GOT3 (cell line): ENCODE measurements at places on chromosomes 11 and 22.

GRCh38 chr11:95831198-95831883 is 41.0 kb downstream of the CEP57 start:
- no peak for DNase-seq

DNA sequence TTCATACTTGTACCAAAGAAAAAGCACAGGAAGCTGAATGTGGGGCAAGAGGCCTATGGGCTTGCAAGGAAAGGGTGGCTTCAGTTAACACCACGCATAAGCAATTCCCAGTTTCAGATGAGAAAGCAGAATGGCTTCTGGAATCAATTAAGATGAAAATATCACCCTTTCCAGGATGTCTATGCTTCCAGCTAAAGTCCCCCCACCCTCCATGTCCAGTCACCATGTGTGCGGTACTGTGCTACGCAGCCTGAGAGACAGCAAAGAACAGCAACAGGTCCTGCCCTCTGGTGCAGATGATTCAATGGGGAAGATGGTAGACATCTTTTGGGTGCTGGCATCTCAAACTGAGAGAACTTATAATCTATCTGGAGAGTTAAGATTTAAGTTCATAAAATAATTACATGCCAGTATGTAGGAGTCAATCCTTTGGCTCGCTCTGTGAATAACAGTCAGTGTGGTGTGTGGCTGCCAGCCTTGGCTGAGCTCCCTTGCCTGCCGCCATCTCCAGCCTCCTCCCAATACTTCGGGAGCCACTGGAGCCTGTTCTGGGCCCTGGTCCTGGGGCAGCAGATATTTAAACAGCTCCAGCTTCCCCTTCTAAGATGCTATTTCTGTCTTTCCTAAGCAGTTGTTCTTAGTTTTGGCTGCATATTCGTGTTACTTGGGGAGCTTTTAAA is 44.5 kb downstream of the ME3 start:
- DNase-seq: no peak

- DNase-seq: no peak
These were observed 89.9 kb upstream of the PRDM11 start for GRCh38 chr11:45056529-45056928.

- DNase-seq: no peak
These were observed 26.6 kb downstream of the GRIA4 start for GRCh38 chr11:105636496-105636895.

DNA sequence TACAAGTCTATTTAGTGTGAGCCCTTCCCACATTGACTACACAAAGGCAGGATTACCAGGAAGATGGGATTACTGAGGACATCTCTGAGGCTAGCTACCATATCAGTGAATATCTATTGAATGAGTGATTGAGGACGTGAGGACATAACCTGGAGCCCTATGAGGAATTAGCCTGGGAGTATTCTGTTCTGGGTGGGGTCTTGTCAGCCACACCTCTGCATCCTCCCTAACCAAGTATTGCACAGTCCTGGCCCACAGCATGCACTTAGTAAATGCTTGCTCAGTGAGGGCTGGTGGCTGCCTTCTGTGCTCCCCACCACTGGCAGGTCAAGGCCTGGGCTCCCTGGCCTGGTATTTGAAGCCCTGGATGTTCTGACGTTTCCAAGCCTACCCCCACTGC is 14.8 kb downstream of the DUSP18 start:
- DNase-seq: no peak

DNA sequence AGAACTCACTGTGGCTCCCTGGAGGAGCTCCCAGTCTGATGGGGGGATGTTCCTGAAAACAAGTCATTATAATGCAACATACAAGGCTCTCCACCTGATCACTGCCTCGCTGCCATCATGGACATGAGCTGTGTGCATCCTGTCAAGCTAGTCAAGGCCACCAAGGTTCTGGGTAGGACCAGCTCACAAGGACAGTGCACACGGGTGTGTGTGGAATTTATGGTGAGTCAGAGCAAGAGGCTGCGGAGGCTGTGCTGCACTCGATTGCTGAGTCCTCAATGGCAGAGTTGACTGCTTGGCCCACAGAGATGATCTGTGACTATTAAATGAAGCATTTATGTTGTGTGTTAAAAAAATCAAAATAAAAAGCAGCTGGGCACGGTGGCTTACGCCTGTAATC is 96.6 kb downstream of the SEZ6L start:
- DNase-seq: no peak

DNA sequence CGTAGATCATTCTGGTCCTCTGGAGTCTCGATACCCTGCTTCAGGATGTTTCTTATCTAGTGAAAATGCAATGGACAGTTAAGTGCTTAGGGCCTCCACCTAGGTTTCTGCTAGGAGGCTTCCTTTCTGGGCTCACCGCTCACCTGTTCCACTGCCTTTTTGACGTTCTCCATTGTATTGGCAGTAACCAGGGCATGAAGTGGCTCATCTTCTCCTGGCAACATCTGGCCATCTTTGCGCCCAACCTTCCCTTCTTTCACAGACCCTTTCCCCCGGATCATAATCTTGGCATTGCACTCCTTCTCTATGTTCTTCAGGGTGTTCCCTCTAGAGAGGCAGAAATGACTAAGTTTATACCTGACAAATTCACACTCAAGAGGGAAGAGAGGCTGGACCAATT is 9.1 kb downstream of the SF1 start:
- DNase-seq: no peak

DNA sequence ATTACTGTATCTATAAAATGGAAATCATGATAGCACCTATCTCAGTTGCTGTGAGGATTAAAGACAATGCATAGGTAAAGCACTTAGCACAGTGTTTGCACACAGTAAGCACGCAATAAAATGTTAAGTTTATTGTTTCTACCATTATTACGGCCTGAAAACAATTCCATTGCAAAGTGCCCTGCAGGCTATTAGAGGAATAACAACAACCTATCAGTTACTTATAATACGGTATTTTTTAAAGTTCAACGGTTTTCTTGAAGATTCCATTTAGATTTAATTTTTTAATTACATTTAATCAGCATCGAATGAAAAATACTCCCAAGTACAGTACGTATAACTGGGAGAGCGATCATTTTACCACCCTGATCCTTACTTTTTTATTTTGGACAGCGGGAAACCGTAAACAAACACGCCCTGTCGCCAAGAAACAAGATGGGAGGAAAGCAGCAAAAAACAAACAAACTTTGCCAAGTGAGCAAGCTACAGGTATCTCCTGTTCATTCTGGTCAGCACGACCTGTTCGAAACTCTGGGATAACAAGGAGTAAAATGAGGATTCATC is 893 bp downstream of the SLC36A4 start:
- DNase-seq: no peak

DNA sequence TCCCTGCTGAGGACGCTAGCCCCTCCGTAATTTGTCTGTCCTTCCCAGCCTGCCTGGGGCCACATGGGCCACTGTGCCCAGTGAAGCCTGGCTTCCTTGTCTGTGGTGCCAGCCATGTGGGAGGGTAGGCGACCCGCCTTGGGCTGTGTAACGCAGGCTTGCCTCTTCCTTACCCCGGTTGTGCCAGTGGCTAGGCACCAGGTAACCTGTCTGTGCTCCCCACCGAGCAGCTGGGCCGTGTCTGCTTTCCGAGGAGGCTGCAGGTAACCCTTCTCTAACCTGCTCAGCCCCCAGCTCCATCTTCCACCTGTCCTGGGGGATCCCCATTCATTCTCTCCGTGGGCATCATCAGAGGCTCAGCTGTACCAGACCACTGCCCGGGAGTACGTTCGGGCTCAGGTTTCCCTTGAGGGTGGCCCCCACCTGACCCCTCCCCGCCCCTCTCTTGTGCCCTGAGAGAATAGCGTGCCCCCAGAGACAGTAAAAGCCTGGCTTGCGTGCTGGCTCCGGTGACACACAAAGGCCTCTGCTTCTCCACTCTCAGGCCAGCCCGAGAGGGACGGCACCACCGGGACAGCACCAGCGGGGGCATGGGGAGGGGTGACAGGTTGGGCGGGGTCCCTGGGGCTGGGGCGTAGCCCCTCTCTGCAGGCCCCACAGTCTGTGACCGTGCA is 79.1 kb downstream of the CDKN1C start:
- no peak for DNase-seq

DNA sequence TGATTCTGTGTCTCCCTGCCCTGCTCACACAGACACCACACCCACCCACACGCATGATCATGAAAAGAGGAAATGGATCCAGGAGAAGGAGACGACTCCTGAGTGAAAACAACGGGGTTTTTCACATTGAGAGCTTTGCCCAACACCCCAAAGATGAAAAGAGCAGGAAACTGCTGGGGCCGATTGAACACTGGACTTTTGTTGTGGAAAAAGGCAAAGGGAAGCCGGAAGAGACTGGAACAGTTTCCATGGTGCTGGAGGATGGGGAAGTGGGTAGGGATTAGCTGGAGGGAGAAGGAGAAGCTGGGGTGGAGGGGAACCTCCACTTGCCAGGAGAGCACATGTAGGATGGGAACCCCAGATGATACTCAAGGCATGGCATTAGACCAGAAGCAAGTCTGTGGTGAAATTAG is 5.2 kb upstream of the SLC43A3 start:
- DNase-seq: no peak

DNA sequence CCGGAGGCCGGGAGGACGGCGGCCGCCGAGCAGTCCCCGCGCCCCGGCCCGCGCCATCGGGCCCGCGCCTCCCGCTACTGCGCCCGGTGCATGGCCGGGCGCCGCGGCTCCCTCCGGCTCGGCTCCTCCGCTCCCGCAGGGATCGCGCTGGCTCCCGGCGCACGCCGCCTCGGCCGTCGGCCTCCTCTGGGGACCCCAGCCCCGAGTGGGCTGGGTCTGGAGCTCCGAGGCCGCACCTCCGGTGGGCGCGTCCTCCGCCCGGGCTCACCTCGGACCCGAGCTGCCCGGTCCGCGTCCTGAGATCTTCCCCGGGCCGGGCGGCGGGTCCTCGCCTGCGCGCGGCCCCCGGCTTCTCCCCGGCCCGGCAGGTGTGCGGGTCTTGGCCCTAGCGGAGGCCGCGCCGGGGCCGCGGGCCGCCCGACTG is 251 bp downstream of the SHISA8 start:
- DNase-seq: no peak

GRCh38 chr11:30488304-30488998 is 97.7 kb downstream of the MPPED2 start:
- DNase-seq: no peak

DNA sequence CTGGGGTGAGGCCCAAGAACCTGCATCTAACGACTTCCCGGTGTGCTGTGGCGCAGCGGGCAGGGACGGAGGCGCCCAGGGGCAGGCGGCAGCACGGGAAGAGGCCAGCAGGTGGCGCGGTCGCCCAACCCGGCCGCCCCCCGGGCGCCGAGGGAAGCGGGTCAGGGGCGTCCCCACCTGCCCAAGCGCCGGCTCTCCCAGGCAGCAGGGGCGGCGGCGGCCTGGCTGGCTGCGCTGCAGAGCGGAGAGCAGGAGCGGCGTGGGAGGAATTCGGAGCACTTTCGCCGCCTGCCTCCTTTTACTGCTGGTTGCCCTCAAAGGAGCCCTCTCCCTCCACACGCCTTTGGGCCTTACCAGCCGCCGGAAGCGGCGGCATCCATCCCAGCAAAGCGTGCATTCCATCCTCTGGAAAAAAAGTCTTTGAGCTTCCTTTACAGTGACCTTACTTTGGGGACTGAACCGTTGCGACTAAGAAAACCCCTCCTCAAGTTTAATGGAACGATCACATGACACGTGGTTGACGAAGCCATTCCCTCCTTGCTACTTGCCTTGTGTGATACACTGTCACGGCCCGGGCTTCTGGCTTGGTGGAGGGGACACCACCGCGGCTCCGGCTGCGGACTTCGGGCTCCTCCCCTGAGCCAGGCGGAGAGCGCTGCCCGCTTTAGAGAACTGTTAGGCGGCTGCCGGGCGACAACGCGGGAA is 106.8 kb upstream of the CLMP start:
- DNase-seq: no peak
